ENCODE measurements at places on chromosomes 3 and 15. TPM values are rescaled to one million over a fixed set of nuclear protein-coding genes. Genes with fewer than 3 reads are reported as not detected.

DNA sequence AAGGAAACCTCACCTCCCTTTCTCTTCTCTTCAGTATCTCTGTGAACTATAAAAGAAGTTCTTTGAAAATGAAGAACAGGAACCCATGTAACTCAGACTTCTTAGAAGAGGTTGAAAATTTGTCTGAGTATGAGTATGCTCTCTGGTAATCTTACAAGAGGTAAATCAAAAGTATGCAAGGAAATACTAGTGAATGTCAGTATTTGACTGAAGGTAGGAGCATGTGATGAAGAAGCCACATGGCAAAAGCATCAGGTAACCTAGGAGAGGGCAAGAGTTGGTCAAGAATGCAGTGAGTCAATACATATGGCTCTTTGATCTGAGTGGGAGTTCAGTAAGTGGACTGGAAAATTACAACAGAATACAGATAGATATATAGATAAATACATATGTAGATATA, 133.0 kb upstream of the NECTIN3 start:
- no peaks in the 10 kb centered on the region for H3K36me3 ChIP-seq
- DNase-seq = no peak
- no peak overlapping the region for H3K27ac ChIP-seq
- H3K4me3 ChIP-seq = no peak overlapping the region

SV2B gene
- total RNA-seq = 1.4 TPM

DNA sequence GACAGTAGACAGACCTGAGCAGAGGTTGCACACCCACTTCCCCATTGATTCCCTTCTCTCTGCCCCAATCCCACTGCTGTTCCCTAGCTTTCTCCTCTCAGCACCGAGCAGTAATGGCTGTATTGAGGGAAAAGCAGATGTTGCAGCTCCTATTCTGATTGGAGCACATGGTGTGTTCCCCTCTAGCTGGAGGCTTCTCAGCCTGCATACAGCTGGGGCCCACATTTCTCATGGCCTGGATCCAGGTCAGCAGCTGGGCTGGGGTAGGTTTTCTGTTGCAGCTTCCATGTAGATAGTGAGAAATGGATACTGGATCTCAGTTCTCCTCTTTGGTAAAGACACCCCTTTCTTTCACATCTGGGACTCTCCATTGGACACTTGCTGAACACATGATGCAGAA, 50.1 kb downstream of the RYR3 start:
- no peak overlapping the region for H3K4me3 ChIP-seq
- no peaks in the 10 kb centered on the region for H3K4me1 ChIP-seq
- no peaks in the 10 kb centered on the region for H3K36me3 ChIP-seq
- H3K27me3 ChIP-seq = no peaks in the 10 kb centered on the region
- no peak for DNase-seq
- no peak overlapping the region for H3K27ac ChIP-seq

DNA sequence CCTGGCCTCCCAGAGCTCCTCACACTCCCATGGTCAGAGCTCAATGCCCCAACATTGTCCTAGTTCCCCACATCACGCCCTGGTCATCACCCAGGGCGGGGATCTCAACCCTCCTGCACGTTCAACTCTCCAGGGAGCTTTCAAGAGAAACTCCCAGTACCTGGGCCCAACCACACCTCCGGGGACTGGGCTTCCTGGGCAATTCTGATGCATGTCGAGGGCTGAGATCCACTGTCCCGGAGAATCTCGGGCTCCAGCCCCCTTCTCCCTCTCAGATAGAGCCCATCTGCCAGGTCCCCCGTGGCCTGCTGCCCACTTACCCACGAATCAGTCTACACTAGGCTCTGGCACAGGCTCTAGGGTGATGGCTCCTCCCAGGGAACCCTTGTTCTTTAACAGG, 39.2 kb downstream of the UMPS start:
- H3K4me1 ChIP-seq = peaks cover 12% of the 10 kb centered on the region
- no peak overlapping the region for H3K27ac ChIP-seq
- no peaks in the 10 kb centered on the region for H3K27me3 ChIP-seq
- no peak overlapping the region for H3K4me3 ChIP-seq
- H3K36me3 ChIP-seq = peaks cover 85% of the 10 kb centered on the region

ANKUB1 gene
- total RNA-seq = not detected

DNA sequence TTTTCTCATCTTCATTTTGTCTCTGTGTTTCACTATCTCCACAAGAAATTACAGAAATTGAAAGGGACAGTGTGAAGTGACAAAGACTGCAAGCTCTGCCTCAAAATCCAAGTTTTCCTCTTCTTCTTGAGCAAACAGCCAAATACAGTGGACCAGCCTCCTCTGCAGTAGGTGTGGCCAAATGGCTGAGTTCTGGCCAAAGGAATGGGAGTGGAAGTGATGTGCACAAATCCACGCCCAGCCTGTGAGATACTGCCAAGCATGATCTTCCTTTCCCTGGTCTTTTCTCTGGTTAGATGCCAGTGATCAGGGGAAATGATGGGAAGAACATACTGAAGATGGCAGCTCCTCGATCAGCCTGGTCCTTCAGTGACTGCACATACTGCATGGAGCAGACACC, 111.0 kb upstream of the CPNE4 start:
- no peak overlapping the region for H3K27ac ChIP-seq
- H3K36me3 ChIP-seq = no peaks in the 10 kb centered on the region
- no peaks in the 10 kb centered on the region for H3K4me1 ChIP-seq
- H3K27me3 ChIP-seq = peaks cover 6% of the 10 kb centered on the region

GRCh38 chr15:31270767-31271166, 55.9 kb upstream of the KLF13 start:
- peaks cover 19% of the 10 kb centered on the region for H3K4me1 ChIP-seq
- peak; percentile 57 for DNase-seq
- no peak overlapping the region for H3K4me3 ChIP-seq
- no peaks in the 10 kb centered on the region for H3K27me3 ChIP-seq

MYRIP gene
- 2.1 TPM for total RNA-seq

GRCh38 chr15:68379058-68379758, 52.8 kb downstream of the ITGA11 start:
- no peaks in the 10 kb centered on the region for H3K4me1 ChIP-seq
- no peak overlapping the region for H3K27ac ChIP-seq
- H3K27me3 ChIP-seq = peaks cover 2% of the 10 kb centered on the region
- no peaks in the 10 kb centered on the region for H3K36me3 ChIP-seq
- no peak overlapping the region for H3K4me3 ChIP-seq

DNA sequence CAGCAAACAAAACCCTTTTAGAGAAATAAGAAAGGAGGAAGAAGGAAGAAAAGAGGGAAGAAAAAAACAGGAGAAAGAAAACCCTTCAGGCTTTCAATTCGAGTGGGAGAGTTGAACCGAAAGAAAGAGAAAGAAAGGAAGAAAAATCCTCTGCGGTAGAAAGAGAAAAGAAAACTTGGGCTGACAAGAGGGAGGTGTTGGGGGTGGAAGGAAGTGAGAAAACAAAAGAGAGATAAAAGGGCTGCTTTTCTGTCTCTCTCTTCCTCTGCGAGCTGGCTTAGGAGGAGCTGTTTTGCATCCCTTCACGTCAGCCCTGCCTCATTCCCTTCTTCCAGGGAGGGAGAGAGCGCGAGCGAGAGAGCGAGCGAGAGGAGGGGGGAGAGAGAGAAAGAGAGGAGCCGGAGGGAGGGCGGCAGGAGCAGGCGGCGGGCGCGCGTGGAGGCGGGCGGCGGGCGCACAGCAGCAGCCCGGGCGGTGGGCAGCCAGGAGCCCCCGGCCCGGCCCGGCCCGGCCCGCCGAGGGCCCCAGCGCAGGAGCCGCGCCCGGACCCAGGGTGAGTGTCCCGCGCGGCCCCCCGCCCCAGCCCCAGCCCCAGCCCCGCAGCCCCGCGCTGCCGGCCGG, at the start of gene ZNF710:
ZNF710 (plus strand) TSS at position 263 of the 621 bp plus-strand sequence. CDS start 65,814 bp downstream, outside the sequence.
- H3K4me3 ChIP-seq = peak within 1 kb of the TSS; percentile 86
- peak within 1 kb of the TSS; percentile 95 for H3K27ac ChIP-seq
- DNase-seq = peak; percentile 61
- H3K4me1 ChIP-seq = peaks cover 55% of the 10 kb centered on the region

GRCh38 chr3:188617270-188617669, 463.3 kb downstream of the LPP start:
- no peak overlapping the region for H3K4me3 ChIP-seq
- no peak for DNase-seq
- no peak overlapping the region for H3K27ac ChIP-seq
- H3K36me3 ChIP-seq = no peaks in the 10 kb centered on the region
- H3K4me1 ChIP-seq = no peaks in the 10 kb centered on the region

SNX33 gene
- total RNA-seq = 17.8 TPM

CAMP gene
- not detected for total RNA-seq

HHLA2 gene
- 0.07 TPM for total RNA-seq

DNA sequence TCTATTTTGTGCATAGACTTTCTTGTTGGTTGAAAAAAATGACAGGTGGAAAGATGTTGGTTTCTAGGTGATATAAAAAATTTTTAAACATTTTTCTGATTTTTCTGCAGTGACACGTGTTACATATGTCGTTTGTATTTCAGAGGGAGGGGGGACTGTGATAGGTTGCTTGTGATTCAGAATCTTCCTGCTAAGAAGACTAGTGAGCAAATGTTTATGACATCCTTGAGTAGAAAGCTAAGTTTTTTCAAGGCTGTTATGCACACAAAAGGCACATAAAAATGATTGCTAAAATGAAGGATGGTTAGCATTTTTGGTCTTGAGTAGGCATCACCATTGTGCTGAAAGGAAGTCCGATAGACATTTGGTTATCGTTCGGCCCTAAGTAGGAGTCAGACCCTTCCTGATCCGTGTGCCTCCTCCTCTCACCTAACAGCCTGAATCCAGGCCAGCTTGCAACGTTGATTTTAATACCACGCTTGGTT, 1.5 kb downstream of the ZNF639 start:
- H3K27me3 ChIP-seq = no peaks in the 10 kb centered on the region
- peak overlapping the region; percentile 72 for H3K27ac ChIP-seq
- peak overlapping the region; percentile 91 for H3K4me3 ChIP-seq
- H3K4me1 ChIP-seq = peaks cover 28% of the 10 kb centered on the region
- H3K36me3 ChIP-seq = peaks cover 18% of the 10 kb centered on the region

GRCh38 chr3:66898155-66898554, 100.0 kb upstream of the KBTBD8 start:
- H3K27me3 ChIP-seq = peaks cover 11% of the 10 kb centered on the region
- H3K4me3 ChIP-seq = no peak overlapping the region
- H3K27ac ChIP-seq = no peak overlapping the region
- no peaks in the 10 kb centered on the region for H3K4me1 ChIP-seq

DNA sequence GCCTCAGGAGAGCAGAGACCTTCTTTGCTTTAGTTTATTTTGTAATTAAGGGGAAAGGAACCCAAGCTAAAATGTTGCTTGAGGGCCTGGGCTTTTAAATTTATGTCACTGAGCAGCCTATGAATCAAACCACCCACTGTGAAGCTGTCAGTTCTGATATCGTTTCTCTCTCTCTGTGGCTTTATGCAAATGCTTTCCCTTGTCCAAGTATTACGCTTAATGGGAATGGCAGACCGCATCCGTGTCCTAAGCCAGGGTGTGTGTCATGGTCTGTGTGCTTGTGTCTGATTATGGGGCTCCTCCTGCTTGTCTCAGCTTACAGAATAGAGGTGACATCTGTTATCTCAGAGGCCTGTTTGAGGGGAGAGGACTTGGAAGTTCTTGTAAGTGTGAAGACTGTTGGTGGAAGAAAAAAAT, 82.4 kb downstream of the EBLN2 start:
- no peaks in the 10 kb centered on the region for H3K4me1 ChIP-seq
- H3K4me3 ChIP-seq = no peak overlapping the region
- no peaks in the 10 kb centered on the region for H3K36me3 ChIP-seq

SMCO1 gene
- total RNA-seq = not detected

POPDC2 gene
- total RNA-seq = 0.53 TPM

ACVR2B gene
- total RNA-seq = 117 TPM

C2CD4A gene
- 0.32 TPM for total RNA-seq

GRCh38 chr15:65020419-65020818, 9.0 kb downstream of the MTFMT start:
- H3K27me3 ChIP-seq = no peaks in the 10 kb centered on the region
- H3K4me1 ChIP-seq = no peaks in the 10 kb centered on the region
- no peak overlapping the region for H3K4me3 ChIP-seq
- H3K27ac ChIP-seq = no peak overlapping the region
- peaks cover 29% of the 10 kb centered on the region for H3K36me3 ChIP-seq

- no peaks in the 10 kb centered on the region for H3K27me3 ChIP-seq
- peaks cover 26% of the 10 kb centered on the region for H3K4me1 ChIP-seq
- no peaks in the 10 kb centered on the region for H3K36me3 ChIP-seq
- peak overlapping the region; percentile 72 for H3K4me3 ChIP-seq
- no peak overlapping the region for H3K27ac ChIP-seq
Measured at GRCh38 chr3:186414735-186415419, 52.8 kb upstream of the DGKG start.

DNA sequence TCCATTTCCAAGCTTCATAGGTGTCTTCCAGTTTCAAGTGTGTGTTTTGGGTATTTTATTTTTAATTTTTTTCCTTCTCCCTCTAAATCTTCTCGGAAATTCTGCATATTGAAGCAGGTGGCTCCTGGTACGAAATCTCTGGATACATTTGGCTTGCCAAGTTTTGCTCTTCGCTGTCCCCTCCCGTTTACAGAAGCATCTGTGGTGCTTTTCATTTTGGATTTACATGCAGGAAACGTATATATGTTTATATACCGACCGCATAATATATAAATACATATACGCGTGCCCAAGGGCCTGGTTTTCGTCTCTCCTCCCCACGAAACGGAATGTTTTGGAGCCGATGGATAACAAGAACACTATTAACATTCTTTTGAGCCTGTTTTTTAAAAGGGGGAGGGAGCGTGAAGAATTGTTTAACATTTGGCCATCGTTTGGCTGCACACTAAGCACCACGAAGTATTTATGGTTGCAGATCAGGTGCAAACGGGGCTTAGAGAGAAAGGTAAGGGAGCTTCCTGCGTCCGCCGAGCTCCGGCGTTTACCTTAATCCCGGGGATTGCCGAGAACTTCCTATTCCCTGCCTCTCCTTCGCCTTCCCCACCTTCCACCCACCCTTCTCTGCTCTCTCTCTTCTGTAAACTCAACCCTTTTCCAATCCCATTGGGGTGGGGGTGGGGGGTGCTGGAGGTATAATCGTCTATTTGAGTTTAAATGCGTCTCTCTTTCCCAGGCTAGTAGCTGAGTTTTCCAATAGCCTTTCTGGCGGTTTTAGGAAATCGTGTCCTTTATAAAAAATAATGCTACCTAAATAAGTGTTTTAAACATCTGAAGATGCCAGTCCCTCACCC, 1.1 kb upstream of the NLGN1 start:
- peak; percentile 18 for DNase-seq
- no peaks in the 10 kb centered on the region for H3K36me3 ChIP-seq
- peaks cover 36% of the 10 kb centered on the region for H3K4me1 ChIP-seq
- H3K4me3 ChIP-seq = peak overlapping the region; percentile 98
- H3K27ac ChIP-seq = peak overlapping the region; percentile 53

GRCh38 chr3:107242579-107242978, 134.7 kb upstream of the CCDC54 start:
- peaks cover 16% of the 10 kb centered on the region for H3K27me3 ChIP-seq
- no peaks in the 10 kb centered on the region for H3K36me3 ChIP-seq
- peaks cover 4% of the 10 kb centered on the region for H3K4me1 ChIP-seq
- DNase-seq = no peak

MEX3B gene
- 8.8 TPM for total RNA-seq

- H3K27me3 ChIP-seq = peaks cover 62% of the 10 kb centered on the region
- H3K4me3 ChIP-seq = no peak overlapping the region
- H3K27ac ChIP-seq = peak overlapping the region; percentile 30
- no peaks in the 10 kb centered on the region for H3K36me3 ChIP-seq
- DNase-seq = peak; percentile 22
Measured at GRCh38 chr3:14989943-14990779, 42.8 kb downstream of the NR2C2 start.

ZFAND6 gene
- 108 TPM for total RNA-seq

Measured in WTC11 (cell line).